ENCODE measurements at places on chromosomes 5 and 9.

GRCh38 chr9:130297371-130297770 lies 31.8 kb downstream of the HMCN2 start:
- no peak for DNase-seq

GRCh38 chr9:127878001-127878651 lies 651 bp upstream of the AK1 start:
- no peak for DNase-seq

- no peak for DNase-seq
These were observed 45.7 kb upstream of the ALDOB start for GRCh38 chr9:101481261-101481660.

- DNase-seq: no peak
These were observed 5.7 kb upstream of the WNT8A start for GRCh38 chr5:138078006-138078643.

GRCh38 chr5:109826-110225 lies 17.9 kb downstream of the PLEKHG4B start:
- no peak for DNase-seq

GRCh38 chr9:78064075-78064474 lies 32.5 kb upstream of the GNAQ start:
- no peak for DNase-seq

GRCh38 chr9:133869674-133870405 lies 122.3 kb downstream of the VAV2 start:
- no peak for DNase-seq

GRCh38 chr5:181189363-181189961 lies 15.5 kb downstream of the TRIM7 start:
- peak; percentile 50 for DNase-seq

DNA sequence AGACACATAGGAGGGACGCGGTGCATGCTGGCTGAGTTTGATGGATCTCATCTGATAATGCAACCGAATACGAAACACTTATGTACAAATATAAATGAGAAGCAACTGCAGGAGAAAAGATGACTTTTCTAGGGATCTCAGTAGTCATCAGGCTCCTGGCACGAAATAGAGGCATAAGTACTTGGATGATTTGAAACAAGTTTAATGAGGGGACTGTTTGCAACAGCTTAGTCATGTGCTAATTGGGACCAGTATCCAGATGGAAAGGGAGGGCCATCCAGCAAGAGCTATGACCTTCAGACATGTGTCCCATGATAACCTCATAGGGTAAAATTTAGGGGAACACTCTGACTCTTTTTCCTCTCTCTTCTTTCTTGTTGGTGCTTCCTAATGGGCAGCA lies 123.0 kb downstream of the EGFLAM start:
- no peak for DNase-seq

- DNase-seq: no peak
These were observed 20.3 kb downstream of the AK8 start for GRCh38 chr9:132857616-132858342.

DNA sequence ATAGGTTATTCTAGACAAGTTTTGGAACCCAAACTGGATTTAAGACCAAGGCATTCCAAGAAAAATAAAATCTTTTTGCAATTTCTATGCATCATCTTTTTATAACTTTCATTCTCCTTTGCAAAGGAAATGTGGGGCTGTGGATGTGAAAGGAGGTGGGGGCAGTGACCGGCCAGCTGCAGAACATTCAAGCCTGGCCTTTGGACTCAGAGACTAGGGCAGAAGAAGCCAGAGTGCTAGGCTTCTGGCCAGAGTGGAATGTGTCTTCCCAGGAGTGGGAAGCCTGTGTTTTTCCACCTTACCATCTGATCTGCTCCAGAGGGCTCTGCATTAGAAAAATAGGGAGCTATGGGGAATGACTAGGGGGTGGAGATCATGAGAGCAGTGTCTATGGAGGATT lies 148.5 kb downstream of the C9orf152 start:
- DNase-seq: no peak

- no peak for DNase-seq
These were observed 93.8 kb upstream of the PPP1R26 start for GRCh38 chr9:135385793-135386192.

- no peak for DNase-seq
These were observed 64.0 kb downstream of the POU5F2 start for GRCh38 chr5:93677359-93677891.

- no peak for DNase-seq
These were observed 719.3 kb downstream of the NR2F1-AS1 start for GRCh38 chr5:92861531-92862285.

- DNase-seq: no peak
These were observed 58.3 kb upstream of the MAP3K1 start for GRCh38 chr5:56757077-56757476.

DNA sequence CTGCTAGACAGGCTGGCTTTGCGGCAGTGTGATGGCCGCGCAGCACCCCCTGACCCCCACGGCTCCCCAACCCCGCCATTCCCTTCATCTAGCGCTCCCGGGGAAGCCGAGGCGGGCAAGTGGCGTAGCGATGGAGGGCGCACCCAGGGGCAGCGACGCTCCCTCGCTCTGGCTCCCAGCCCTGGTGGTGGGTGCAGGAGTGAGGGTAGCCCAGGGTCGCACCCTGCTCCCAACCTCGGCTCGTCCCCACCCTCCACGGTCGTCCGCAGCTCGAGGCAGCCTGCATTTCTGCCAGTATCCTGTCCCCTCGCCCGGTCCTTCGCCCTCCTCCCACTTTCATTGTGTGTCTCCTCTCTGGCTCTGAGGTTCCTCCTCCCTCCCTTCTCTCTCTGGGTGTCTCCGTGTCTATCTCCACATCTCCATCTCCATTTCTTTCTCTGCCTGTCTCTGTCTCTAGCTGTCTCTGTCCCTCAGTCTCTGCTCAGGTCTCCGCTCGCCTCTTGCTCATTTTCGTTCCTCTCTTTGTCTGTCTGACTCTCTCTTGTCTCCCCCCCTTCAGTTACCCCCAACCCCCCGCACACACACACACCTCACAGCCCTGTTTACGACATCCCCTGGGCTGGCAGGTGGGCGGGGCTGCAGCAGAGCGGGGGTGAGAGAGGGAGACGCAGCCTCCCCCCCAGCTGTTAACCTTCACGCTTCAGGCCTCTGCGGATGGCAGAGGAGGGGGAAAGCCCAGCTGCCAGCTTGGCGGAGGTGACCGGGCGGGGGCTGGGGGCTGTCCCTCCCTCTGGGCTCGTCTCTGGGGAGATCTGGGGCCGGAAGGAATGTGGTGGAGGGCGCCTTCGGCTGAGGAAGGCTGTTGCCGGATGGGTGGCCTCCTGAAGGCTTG lies 48.7 kb upstream of the PSD2 start:
- DNase-seq: peak; percentile 24

DNA sequence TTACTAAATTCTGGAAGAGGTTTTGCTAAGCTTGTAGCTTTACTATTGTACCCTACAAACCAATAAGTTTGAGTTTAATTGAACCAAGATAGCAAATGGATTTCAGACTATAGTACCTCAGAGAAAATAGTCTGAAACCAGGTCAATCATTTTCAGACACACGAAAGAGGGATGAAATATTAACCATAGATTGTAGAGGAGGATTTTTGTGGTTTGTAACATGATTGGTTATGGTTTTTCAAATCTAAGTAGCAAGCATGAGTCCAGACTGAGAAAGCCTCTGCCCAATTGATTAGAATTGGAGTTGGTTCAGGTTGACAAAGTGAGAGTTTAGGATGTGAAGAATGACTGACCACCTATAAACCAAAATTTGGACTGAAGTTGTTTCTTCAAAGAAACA lies 562.7 kb upstream of the DMAC1 start:
- no peak for DNase-seq

- DNase-seq: no peak
These were observed 634.7 kb upstream of the ARRDC3 start for GRCh38 chr5:92017776-92018175.

- no peak for DNase-seq
These were observed 79.7 kb upstream of the ASTN2 start for GRCh38 chr9:117494401-117495090.

DNA sequence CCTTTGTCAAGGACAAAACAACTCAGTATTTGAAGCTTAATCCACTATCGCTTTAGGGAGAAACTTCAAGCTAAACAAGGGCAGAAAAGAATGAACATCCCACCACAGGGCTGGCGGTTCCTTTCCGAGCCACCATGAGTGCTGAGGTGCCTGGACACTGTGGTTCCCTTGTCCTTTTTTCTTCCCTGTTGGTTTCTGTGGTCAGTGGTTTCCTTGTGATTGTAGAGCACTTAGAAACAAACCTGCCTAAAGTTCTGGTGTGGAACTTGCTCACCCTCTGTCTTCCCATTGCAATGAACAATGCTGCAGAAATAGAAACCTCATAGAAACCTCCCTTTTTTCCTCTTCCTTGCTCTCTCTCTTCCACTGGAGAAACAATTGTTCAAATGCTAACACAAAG lies 79.3 kb upstream of the TBC1D2 start:
- DNase-seq: no peak

GRCh38 chr5:114118511-114118910 lies 243.4 kb upstream of the KCNN2 start:
- no peak for DNase-seq

DNA sequence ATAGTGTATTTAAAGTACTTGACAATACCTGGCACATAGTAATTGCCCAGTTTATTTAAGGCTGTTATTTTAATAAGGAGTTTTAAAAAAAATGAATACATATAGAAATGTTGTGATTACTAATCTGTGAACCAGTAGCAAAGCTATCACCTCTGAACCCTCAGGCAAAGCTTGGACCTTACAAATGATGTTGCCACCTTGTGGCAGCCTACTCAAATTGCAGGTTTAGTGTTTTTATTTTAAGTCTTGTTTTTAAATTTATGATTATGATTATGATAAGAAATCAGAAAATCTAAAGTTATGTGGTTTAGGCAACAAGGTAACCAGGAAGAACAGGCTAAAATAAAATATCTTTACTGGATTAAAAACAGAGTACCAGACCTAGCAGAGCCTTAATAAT lies 35.8 kb downstream of the PPARGC1B start:
- peak; percentile 9 for DNase-seq

DNA sequence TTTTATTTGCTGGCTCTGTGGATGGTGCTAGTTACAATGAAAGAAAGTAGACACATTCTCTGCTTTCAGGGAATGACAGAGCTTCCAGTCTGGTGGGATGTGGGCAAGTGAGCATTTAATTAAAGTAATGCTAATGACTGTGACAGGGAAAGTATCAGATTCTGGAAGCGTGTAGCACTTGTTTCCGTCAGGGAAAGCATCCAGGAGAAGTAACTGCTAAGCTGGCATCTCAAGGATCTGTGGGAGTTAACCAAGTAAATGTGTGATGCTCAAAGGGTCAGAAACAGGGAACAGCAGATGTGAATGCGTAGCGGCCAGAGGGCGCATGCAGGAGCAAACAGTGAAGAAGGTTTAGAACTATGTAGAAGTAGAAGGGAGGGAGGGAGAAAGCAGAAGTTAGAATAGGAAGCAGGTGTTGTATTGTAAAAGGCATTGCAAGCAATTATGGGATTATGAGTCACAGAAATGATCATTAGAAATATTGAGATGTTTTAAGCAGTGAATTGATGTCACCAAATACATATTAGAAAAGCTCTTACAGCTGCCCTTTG lies 12.2 kb downstream of the KLHL9 start:
- DNase-seq: no peak

- DNase-seq: no peak
These were observed 41.8 kb upstream of the S1PR3 start for GRCh38 chr9:88949425-88949824.

- DNase-seq: no peak
These were observed 8.9 kb downstream of the ATG10 start for GRCh38 chr5:81980598-81981260.

- DNase-seq: peak; percentile 36
These were observed 6.8 kb upstream of the CEP120 start for GRCh38 chr5:123429993-123430392.

GRCh38 chr9:83379045-83379444 lies 159.2 kb downstream of the FRMD3 start:
- no peak for DNase-seq

DNA sequence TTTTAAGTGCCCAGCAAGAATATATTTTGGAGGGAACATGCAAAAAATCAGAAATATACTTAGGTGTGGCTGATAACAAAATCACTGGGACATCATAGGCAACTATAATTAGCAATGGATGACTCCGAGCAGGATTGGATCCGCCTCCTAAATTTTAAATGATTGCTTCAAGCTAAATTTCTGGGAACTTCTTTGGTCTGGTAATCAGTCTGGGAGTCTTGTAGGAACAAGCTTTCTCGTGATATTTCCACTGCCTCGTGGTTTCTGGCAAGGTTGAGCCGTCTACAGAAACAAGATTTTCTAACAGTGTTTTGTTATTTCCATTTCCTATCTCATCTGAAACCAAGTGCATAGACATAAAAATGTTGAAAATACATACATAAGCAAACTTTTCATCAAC lies 232.6 kb downstream of the BNC2 start:
- DNase-seq: no peak

- no peak for DNase-seq
These were observed 990.5 kb downstream of the TLE1 start for GRCh38 chr9:80698725-80699410.
